ENCODE measurements at places on chromosomes 1 and 21.
A peak's percentile ranks its signal among the peaks of the same experiment; 100 is the strongest.

- DNase-seq, result no peak
Measured at GRCh38 chr1:165988275-165988674, 160.9 kb downstream of the UCK2 start.

DNA sequence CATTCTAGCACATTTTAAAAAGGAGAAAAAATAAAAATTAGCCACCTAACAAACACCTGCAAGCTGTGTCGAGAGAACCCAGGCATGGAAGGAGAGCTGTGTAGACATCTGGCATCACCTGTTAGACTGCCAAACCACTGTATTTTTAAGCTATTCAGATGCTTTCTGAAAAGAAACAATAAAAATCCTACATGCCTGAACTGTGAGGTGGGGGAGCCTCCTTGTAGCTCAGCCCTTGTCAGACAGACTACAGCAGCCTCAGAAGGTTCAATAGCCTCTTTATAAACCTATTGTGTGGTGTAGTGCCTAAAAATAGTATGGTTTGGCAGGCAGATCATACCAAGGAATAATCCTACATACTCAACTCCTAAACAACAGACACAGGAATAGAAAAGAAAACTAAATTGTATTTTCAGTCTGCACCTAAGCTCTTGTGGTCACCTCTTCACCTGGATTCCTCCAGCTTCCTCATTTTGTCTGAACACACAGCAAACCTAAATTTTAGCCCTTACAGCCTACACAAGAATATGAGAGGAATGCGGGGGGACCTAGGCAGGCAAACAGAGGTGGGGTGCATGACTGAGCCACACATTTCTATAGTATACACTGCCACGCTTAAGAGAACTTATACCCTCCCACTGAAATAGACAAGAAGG is 67.0 kb downstream of the SIPA1L2 start:
- DNase-seq, result no peak

DNA sequence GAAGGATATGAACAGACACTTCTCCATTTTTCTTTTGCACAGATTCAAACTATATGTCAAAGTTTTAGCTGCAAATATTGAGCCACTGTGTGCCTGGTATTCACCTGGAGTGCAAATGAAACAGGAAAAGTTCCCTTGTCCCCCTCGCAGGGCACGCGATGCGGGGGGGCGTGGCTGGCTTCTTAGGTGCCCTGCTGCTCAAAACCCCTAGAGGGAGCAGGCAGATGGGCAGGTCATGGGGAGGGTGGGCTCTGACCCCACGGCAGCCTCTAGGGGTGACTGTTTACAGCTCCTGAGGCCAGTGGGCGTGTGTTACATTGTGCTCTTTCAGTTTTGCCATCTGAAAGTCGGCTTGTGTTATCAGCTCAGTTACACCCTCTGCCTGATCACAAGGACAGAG is 931.2 kb upstream of the B3GALT2 start:
- no peak for DNase-seq

GRCh38 chr1:55441489-55441888 is 226.3 kb upstream of the USP24 start:
- no peak for DNase-seq

GRCh38 chr21:41958886-41959563 is 5.2 kb upstream of the C2CD2 start:
- no peak for DNase-seq

GRCh38 chr1:10909697-10910680 is 102.5 kb upstream of the TARDBP start:
- peak; percentile 67 for DNase-seq

DNA sequence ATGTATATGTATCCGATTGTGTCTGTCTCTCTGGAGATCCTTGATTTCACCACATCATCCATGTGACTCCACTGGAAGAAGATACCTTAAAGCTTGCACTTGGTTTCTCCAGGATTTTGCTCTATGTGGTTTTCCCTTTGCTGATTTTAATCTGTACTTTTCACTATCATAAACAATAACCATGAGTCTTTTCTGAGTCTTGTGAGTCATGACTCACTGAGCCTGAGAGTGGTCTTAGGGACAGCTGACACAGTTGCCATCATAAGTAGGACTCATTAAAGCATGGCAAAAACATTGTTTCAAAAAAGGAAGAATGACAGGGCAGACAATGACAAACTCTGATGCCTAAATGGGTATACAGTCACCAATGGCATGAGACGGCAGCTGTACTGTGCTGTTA is 226.2 kb downstream of the AKT3 start:
- no peak for DNase-seq

DNA sequence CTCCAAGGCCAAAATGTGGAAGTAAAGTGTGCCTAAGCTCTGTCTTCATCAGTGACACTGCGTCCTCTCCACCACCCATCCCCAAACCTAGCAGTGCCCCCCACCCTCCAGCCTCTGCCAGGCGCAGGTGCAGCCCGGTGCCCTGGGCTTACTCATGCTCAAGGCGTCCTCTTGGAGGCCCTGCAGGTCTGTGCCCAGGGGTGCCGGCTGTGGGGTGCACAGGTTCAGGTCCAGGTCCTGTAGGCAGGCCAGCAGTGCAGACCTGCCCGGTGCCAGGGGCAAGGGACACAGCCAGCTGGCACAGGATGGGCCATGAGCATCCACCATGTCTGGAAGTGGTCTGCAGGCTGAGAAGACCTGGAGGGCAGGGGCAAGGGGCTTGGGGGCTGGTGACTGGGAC is 5.1 kb downstream of the ZNF683 start:
- DNase-seq, result no peak

- DNase-seq, result no peak
Measured at GRCh38 chr1:9714257-9714718, 62.8 kb downstream of the PIK3CD start.

DNA sequence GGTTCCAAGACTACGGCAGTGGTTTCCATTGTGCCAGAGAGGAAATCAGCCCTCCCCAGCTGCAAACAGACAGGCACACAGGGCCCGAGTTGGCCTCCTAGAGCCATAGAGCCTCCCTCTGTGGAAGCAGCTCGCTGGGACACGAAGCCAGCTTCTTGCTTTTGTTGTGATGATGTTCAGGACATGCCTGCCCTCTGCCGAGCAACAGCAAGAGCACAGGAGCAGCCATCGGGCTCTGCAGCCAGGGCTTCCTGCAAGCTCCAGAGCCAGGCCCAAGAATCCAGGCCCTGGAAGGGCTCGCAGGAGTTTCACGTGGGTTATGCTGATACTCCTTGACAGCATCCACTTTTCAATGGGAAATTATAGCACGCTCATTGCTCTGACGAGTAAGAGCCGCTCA is 18.5 kb downstream of the NPHP4 start:
- DNase-seq, result no peak

DNA sequence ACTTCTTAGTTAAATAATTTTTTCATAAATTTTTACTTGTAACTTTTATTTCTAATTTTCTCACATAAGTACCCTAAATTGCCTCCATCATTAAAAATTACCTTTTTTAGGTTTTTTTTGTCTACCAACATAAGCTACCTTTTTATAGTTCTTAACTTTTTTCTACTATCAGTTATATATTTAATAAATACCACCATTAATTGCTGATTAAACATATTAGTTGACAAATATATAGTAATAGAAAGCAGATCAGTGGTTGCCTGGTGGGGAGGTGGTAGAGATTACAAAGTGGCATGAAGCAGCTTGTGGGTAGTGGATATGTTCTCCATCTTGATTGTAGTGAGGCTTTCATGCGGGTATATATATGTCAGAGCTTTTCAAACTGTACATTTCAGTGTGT is 6.1 kb upstream of the SH3BP5L start:
- DNase-seq, result no peak

DNA sequence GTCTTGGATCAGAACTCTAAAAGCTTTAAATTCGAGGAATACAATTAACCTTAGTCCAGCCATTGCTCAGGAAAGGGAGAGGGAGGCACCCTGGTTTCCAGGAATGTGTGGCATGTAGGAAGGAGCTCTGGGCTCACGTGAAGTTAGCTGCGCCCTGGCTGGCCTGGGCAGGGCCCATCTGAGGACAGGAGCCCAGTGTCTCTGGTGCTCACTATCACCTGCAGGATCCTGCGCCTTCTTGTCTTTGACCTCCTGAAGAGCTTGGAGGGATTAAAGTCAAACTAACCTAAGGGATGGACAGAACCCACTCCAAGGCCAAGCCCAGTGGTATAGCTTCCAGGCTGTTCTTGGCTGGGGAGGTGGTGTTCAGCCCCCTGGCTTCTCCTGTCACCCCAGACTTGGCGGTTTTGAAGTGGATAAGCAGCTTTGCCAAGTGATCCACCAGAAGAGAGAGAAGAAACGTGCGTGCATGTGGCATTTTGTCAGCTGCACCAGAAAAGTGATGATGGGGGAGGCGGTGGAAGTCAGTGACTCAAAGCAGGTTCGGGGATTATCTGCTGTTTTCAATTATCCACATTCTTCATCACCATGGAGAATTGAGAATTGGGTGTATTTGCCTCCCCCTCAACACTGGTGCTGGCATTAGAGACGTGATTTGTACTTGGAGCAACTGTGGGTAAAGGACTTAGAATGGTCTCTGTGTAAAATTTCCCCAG is 11.9 kb upstream of the KCNN3 start:
- DNase-seq, result no peak

GRCh38 chr1:22387919-22388580 is 63.6 kb upstream of the ZBTB40 start:
- DNase-seq, result no peak

- no peak for DNase-seq
Measured at GRCh38 chr1:66929146-66929688, 4.4 kb downstream of the MIER1 start.

- no peak for DNase-seq
Measured at GRCh38 chr1:215568299-215568692, 1.2 kb downstream of the KCTD3 start.

GRCh38 chr21:31780944-31781343 is 49.0 kb upstream of the SCAF4 start:
- no peak for DNase-seq

DNA sequence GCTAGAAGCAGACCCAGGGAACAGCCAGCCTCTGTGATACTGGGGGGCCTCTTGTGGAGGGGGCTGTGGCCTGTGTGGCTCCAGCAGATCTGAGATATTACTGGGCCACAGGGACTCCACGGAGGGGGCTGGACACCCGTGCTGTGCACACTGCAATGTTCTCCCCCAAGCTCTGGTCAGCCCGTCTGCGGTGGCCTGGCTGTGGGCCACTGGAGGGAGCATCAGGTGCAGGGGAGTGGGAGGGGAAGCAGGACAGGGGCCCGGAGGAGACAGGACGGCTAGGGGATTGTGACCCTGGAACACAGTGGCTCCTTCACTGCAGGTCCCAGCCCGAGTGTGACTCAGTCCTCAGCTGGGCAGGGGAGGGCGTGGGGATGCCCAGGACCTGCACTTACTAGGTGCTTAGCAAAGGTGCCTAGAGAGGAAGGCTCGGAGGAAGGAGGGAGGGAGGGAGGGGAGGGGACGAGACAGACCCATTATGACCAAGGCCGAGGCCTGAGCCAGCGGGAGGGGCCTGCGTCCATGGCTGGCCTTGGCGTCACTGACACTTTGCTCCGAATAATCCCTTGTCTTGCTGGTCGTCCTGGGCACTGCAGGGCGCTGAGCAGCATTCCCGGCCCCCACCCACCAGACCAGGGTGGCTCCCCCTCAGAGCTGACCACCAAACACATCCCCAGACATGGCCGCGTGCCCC is 44.2 kb downstream of the PRDM16 start:
- no peak for DNase-seq

GRCh38 chr1:161066694-161067093 is 3.0 kb downstream of the ARHGAP30 start:
- no peak for DNase-seq

DNA sequence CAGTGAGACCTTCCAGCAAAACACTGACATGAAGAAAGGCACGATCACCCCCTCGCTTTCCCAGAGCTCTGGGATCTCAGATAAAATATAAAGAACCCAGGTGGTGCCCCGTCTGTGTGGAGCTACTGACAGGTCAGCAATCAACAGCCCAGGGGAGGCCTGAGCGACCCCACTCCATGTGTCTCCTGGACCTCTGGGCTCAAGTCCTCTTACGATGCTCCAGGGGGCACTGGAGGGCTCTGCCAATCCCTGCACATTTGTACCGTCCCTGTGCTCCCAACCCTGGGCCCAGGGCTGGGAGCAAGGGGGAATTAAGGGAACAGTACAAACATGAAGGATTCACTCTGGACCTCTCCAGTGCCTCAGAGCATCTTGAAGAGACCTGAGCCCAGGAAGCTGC is 12.5 kb downstream of the S100A7A start:
- no peak for DNase-seq

DNA sequence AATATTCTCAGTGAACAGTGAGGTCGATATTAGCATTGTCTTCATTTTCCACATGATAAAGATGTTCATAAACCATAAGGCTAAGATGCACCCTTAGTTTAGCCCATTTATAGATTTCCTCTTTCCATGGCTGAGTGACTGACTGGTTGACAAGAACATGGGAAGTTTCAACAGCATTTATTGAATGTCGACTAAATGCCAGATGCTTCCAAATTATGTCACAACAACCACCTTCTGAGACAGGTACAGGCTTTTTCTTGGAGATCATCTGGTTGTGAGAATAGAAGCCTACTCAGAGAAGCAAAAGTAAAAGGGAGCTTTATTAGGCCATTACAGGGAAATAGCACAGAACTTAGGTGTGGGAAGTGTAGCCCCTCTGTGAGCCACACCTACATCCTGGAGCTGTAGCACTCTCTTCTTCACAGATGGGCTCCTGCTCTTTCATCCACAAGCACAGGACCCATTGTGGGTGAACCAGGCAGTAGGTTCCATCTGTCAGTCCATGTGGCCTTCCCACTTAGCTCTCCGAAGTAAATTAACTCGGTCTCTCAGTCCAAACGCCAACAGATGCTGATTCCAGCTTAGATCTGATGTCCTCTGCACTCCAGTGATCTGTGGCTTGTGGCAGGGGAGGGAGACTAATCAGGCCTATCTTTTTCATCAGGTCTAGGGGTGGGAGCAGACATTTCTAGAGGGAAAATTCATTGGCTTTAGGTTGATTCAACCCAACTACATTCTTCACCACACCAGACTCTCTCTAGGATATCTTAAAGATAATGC is 14.3 kb downstream of the ATP2B4 start:
- DNase-seq, result no peak

- no peak for DNase-seq
Measured at GRCh38 chr1:65717815-65718454, 74.8 kb upstream of the PDE4B start.

- peak; percentile 34 for DNase-seq
Measured at GRCh38 chr1:86774305-86775295, 70.2 kb downstream of the SH3GLB1 start.

DNA sequence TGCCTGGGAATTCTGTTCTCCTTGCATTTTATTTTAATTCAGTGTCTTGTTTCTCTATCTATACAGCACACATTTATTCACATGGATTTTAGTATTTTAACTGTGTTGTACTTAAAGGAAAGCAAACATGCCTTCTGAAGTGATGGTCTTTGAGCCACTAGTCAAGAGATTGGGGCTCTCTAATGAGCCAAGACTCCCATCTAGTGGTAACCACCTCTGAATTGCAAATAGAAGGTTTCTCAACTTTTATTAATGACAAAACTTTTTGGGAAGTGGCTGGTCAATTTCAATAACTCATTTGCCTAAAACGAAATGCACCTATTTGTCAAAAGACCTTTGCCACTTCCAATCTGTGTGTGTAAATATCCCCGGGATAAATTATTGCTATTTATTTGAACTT is 199.6 kb downstream of the LTN1 start:
- DNase-seq, result no peak

- DNase-seq, result no peak
Measured at GRCh38 chr1:46021046-46021996, 111.1 kb downstream of the PIK3R3 start.

GRCh38 chr1:212214325-212214724 is 70.9 kb upstream of the PPP2R5A start:
- no peak for DNase-seq

GRCh38 chr1:54227891-54228310 is 27.9 kb downstream of the MRPL37 start:
- DNase-seq, result no peak

GRCh38 chr1:170521818-170522217 is 10.1 kb upstream of the GORAB start:
- no peak for DNase-seq

GRCh38 chr1:225412321-225412720 is 15.5 kb downstream of the LBR start:
- no peak for DNase-seq

Measured in stimulated activated CD4-positive, alpha-beta T cell treated with anti-CD3 and anti-CD28 coated beads, Interleukin-12 subunit alpha, Interleukin-12 subunit beta, amount 100 ng/mL, for 48 hours (primary cell).